ENCODE measurements at places on chromosomes 12 and 14. TPM values are rescaled to one million over a fixed set of nuclear protein-coding genes. Genes with fewer than 3 reads are reported as not detected.

DNA sequence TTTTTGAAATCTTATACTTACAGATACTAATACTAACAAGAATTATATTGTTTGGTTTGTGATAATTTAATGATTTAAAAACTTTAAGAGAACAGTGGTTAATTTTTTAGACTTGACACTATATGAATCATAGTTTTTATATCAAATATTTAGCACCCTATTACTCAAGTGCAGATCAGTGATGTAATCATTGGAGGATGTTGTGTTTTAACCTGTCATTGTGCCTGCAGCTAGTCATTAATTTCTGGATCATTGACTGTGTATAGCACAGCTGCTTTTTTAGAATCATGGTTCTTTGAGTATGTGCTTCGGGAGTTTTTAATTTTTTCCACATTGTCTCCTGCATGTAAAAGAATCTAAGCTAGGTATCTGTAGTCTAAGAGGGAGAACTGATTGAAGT is 17.3 kb downstream of the ARID4A start:
- H3K4me3 ChIP-seq, result no peak overlapping the region
- no peaks in the 10 kb centered on the region for H3K4me1 ChIP-seq
- H3K27me3 ChIP-seq, result no peaks in the 10 kb centered on the region

GRCh38 chr14:104753528-104754212 is 723 bp downstream of the SIVA1 start:
- H3K4me3 ChIP-seq, result peak overlapping the region; percentile 94
- peak; percentile 33 for DNase-seq
- no peaks in the 10 kb centered on the region for H3K27me3 ChIP-seq
- peaks cover 17% of the 10 kb centered on the region for H3K36me3 ChIP-seq
- H3K27ac ChIP-seq, result peak overlapping the region; percentile 70

- H3K27me3 ChIP-seq, result no peaks in the 10 kb centered on the region
- no peak overlapping the region for H3K4me3 ChIP-seq
- no peaks in the 10 kb centered on the region for H3K36me3 ChIP-seq
- H3K27ac ChIP-seq, result no peak overlapping the region
- no peaks in the 10 kb centered on the region for H3K4me1 ChIP-seq
These were observed 104.3 kb upstream of the FAR2 start for GRCh38 chr12:29044799-29045198.

GRCh38 chr12:9721394-9722092 is 11.4 kb downstream of the CLECL1 start:
- no peak for DNase-seq
- no peak overlapping the region for H3K4me3 ChIP-seq
- no peaks in the 10 kb centered on the region for H3K27me3 ChIP-seq
- H3K36me3 ChIP-seq, result no peaks in the 10 kb centered on the region
- H3K27ac ChIP-seq, result no peak overlapping the region

SAMD15 gene
- total RNA-seq, result 8.5 TPM

CFAP251 gene
- total RNA-seq, result 21.5 TPM

DNA sequence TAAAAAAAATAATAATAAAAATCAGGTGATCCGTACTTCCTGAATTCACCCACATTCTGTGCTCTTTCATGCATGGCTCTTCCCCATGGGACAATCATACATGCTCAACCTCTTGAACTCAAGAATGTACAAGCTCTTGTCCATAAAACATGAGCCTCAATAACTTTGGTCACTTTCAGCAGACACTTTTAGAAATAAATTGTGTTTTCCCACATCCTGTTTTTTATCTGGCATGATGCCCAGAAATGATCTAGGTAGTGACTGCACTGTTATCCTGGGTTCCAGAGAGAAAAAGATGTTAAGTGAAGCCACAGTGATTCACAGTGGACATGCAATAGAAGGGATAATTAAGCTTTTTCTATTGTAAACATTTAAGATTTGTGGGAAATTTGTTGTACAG is 537.6 kb upstream of the TMEM132C start:
- no peak overlapping the region for H3K27ac ChIP-seq
- H3K4me3 ChIP-seq, result no peak overlapping the region
- no peaks in the 10 kb centered on the region for H3K36me3 ChIP-seq

RAPGEF3 gene
- 178 TPM for total RNA-seq

Data from thyroid gland (tissue), 4 donors.